ENCODE measurements at places on chromosomes 5 and 9.

- no peak for DNase-seq
Measured at GRCh38 chr5:152549709-152550108, 144.6 kb upstream of the NMUR2 start.

DNA sequence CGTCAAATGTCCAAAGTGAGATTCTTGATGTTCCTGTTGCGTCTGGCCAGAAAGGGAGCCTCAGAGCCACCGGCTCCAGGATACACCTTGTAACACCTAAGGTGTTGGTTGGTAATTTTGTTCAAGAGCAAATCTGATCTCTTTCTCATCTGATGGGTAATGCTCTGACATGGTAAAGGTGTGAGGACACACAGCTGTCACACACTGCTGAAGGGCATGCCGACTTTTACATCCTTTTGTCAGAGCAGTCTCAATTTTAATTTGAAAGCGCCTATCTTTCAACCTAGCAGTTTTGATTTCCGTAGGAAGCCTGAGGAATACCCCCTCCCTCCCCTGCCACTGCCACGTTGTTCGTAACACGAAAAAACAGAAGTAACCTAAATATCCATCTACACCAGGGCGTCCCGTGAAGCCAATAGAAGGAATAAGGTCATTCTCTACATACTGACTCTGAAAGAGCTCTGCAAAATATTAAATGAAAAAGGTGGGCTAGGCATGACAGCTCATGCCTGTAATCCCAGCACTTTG is 57.4 kb downstream of the TSTD2 start:
- DNase-seq = no peak

DNA sequence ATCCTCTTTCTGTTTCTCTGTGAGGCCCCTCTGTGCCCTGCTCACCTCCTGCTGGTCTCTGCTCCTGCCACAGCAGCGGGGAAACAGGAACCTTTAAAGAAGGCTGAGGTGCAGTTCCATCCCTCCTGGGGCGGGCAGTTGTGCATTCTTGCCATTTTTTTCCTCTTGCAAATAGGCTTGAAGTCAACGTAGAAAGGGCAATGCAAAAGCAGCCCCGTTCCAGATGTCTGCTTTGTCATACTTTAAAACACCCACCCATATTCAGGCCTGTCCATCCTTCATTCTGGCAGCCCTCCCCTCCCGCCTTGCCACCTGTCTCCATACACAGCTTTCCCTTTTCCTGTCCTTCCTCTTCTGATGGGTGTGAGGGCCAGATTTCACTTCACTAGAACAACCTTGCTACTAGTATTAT is 65.4 kb upstream of the KLF9 start:
- no peak for DNase-seq

DNA sequence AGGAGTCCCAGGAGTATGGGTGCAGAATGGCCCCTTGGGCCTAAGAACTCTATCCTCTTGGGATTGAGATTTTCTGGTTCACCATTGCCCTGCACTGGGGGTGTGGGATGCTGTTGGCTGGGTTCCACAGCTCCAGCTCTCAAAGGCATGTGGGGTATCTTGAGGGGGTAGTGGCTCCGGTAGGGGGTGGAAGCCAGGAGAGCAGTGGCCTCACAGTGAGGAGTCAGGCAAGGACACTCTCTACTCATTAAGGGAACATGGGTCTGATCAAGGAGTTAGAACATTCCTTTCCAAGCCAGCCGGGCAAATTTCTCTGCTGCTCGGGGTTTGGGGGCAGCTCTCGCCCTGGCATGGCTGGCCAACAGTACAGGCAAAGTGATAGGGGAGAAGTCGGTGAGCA is 33.0 kb downstream of the LARP1 start:
- no peak for DNase-seq

DNA sequence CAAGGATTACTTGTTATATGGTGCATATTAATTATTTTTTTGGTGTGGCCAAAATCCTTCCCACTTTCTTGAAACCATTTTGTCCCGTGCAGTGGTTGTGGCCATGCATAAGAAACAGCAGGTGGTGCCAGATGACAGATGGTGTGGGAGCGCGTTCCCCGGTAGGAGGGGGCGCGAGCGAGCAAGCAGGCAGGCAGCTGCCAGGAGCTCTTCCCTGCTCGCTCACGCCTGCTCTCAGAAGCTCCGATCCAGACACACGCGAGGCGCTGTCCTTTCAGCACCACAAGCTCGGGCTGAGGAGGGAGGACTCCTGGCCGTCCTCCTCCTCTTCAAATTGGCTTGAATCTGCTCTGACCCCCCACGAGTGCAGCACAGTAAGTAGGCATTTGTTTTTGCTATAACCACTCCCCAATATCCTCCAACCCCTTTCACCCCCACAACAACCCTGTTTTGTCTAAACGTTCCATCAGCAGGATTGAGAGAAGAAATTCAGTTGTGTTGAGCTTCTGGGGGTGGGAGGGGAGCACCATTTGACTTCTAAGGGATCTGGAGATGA is at the start of gene NSG2:
TSS of gene NSG2 (plus strand) at position 237 of the 556 bp plus-strand sequence. CDS start 1,050 bp downstream, outside the sequence.
- DNase-seq = no peak

GRCh38 chr5:55187370-55187769 is 14.4 kb upstream of the CDC20B start:
- DNase-seq = no peak

DNA sequence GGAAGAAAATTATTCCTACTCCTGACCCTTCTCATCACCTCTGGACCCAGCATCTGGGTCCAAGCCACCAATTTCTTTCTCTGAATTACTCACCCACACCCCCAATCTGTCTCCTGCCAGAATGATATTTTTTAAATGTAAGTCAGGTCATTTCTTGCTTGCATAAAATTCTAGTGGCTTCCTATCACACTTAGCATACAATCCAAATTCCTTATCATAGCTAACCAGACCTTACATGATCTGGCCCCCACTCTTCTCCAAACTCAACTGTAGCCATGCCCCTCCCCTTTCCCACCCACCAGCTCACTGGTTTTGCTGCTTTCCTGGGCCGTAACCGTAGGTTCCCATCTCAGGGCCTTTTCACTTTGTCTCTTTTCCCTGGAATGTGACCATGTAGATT is 15.2 kb downstream of the HTR4 start:
- no peak for DNase-seq

DNA sequence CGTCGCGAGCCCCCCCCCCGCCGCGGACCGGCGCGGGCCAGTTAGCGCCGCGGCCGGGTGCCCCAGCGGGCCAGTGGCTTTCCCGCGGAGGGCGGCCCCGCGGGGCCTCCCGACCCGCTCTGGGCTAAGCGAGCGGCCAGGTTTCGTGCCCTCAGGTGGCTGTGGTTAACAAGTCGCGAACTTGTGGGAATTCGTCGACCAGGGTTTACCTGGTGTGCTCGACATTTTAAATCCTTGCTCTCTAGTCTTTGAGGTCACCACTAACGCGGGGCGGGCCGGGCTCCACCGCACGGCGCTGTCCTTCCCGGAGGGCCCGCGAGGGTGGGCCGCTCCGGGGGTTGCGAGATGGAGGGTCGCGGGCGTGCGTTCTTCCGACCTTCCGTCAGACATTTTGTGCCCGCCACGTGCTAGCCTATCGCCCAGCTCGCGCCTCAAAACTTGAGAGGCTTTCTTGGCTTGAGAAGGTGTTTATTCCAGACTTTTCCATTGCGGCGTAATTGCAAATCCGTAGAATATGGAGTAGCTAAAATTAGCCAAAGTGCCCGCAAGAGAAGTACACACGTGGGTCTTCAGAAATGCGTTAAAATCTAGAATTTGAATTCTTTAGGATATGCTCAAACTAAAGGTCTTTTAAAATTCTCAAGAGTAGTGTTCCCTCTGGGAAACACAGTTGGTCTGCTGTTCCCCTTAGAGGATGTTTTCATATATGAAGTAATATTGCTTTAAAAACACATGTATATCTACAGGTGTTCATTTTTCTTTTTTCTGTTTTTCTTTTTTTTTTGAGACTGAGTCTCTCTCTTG is 2.1 kb downstream of the ANP32B start:
- no peak for DNase-seq

GRCh38 chr5:178202541-178202940 is 1.8 kb upstream of the HNRNPAB start:
- no peak for DNase-seq

GRCh38 chr9:81195206-81195605 is 494.1 kb downstream of the TLE1 start:
- DNase-seq = no peak

- peak; percentile 60 for DNase-seq
Measured at GRCh38 chr5:83474161-83474796, 2.7 kb downstream of the VCAN start.

DNA sequence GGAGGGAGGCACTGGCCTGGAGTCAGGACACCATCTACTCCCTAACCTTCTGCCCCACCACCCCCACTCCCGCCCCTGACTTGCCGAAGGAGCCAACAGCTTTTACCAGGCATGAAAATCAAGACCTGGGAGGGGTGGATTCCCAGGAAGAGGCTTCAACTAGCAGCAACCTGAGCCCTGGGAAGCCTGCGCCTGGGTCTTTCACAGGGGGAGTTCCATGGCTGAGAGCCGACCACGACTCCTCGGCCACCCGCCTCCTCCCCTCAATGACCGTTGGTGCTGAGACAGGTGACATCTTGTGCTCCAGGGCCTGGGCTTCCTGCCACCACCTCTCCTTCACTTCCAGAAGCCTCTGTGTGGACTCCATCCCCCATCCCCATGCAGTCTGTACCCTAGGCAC is 37.1 kb downstream of the BARX1 start:
- DNase-seq = no peak

GRCh38 chr9:128470560-128470959 is 14.8 kb downstream of the ODF2 start:
- no peak for DNase-seq

GRCh38 chr5:180140571-180140970 is 68.4 kb downstream of the RASGEF1C start:
- DNase-seq = no peak

- no peak for DNase-seq
Measured at GRCh38 chr9:73371801-73372200, 220.1 kb downstream of the ANXA1 start.

DNA sequence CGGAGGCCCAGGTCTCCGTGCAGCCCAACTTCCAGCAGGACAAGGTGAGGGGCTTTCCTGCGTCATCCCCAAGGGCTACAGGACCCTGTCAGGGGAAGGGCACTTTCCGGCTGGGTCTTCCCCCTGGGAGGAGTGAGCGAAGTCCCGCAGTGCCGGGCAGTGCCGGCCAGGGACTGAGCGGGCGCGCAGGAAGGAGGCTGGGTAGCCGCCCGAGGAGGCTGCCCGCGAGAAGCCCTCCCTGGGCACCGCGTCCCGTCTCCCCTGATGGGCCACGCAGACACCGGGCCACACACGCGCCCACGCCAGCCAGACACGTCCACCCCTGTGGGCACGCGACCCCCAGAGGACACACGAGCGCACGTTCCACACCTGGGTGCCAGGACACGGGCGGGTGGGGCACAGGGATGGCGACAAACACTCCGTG is 357 bp downstream of the PTGDS start:
- no peak for DNase-seq

GRCh38 chr5:150203832-150204589 is 14.1 kb downstream of the SLC6A7 start:
- DNase-seq = no peak

DNA sequence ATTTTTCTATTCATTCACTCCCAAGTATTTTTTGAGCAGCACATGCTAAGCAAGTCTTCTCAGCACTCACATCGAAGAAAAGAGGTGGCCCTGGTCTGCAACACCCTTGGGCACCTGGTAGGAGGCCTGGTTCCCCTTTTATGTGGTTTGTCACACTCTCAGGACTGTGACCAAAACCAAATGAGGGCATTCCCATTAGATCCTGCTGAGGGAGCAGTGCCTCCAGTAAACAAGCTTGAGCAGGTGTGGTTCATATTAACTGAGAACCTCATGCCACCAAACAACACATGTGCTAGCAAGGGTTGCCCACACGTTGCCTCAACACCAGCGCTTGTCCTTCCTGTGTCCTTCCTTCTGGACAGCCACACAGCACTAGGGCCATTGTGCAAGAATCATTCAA is 26.9 kb upstream of the SYK start:
- DNase-seq = no peak

- DNase-seq = no peak
Measured at GRCh38 chr5:33936381-33937016, at the start of gene RXFP3. Gene RXFP3, plus strand, starts transcription at chr5:33936386. Its CDS starts 355 bp downstream, at chr5:33936741.

- DNase-seq = no peak
Measured at GRCh38 chr5:57432876-57433275, 49.7 kb downstream of the ACTBL2 start.

DNA sequence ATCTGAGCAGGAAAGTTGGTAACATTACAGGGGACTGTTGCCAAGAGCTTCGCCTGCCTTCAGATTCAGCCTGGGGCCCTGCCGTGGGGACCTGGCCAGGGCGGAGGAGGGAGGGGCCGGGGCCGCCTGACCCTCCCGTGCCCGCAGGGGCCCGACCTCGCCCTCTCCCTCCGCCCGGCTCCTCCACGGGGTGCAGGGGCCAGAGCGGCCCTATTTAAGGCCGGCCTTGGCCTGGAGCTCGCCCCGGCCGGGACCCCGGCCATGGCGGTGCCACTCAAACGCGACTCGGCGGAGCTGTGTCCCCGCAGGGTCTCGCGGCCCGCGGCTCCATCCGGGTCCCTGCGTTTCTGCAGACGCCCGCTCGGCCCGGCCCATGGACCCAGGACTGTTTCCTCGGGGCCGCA is 757 bp downstream of the TMEM250 start:
- DNase-seq = no peak

DNA sequence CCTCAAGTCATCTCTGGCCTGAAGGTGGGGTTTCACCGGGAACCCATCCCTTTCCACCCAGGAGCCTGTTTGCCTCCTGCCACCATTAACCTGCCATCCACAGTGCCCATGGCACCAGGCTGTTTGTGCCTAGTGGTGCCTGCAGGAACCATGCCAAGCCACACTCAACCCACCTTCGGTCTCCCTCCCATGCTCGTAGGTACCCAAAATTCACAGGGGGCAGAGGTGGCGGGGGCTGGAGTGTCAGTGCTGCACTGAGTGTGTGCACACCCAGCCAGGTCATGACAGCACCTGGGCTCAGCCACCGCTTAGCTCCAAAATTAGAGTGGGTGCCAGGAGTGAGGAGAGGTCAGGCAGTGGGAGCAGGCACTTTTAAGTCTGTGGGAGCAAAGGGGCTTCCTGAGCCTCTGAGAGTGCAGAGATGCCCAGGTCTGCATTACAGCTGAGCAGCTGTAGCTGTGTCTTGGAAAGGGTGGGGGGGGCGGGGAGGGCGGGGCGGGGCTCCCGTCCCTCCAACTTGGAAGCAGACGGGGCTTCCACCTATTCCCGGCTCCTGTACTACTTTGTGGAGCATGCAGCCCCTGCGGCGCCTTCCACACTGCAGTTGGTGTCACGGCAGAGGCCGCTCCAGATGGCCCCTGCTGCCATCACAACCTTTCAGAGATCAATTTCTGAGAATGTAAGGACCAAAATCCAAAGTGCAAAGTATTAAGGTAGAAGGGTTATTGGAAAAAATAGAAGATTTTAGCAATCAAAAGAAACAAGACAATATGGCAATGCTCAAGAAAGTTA is 2396.8 kb upstream of the C9orf72 start:
- DNase-seq = no peak

DNA sequence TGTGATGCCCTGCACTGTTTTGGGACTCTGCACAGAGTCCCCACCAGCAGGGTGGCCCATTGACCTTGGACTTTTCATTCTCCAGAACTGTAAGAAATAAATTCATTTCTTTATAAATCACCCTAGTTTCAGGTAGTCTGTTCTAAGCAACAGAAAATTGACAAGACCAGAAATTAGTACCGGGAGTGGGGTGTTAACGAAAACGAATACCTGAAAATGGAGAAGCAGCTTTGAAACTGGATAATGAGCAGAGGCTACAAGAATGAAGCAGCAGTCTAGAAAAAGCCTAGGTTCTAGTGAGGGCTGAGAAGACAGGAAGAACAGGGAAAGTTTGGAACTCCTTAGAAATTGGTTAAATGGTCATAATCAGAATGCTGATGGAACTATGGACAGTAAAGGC is 2.1 kb upstream of the MCC start:
- no peak for DNase-seq

- peak; percentile 93 for DNase-seq
Measured at GRCh38 chr5:17000291-17000939, 64.3 kb upstream of the MYO10 start.

GRCh38 chr5:62650197-62650596 is 71.6 kb downstream of the LRRC70 start:
- no peak for DNase-seq
